ENCODE measurements at places on chromosomes 1 and 21. TPM values are rescaled to one million over a fixed set of nuclear protein-coding genes. Genes with fewer than 3 reads are reported as not detected.
A peak's percentile ranks its signal among the peaks of the same experiment; 100 is the strongest.

CFHR5 gene
- not detected for polyA plus RNA-seq

DNA sequence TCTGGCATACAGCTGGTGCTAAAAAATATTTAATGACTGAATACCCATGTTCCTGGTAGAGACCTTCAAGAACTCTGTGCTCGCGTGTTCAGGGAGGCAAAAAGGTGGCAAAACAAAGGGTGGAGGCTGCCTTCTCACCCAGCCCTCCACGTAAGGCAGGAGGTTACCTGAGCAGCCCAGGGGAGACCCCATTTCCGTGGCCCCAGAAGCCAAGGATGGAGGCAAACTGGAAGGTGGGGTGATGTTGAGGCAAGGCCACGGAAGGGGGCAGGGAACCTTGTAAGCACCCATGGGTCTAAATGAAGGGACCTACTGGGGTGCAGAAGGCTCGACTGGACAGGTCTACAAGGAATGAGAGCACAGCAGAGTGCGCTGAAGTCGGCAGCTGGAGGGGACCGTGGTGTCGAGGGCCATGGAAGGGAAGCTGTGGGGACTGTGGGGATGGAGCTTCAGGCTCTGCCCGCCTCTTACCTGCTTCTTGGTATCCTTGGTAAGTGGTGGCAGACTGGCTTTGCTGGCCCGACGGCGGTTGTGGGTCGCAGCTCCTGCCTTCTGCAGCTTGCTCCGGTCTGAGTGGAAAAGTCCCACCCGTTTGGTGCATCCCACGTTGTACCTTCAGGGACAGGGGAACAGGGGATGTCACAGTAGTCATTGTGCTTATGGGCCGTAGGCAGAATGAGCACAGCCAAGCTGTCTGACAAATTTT, 8.9 kb upstream of the A3GALT2 start:
- H3K27ac ChIP-seq, result no peak overlapping the region
- no peaks in the 10 kb centered on the region for H3K4me1 ChIP-seq
- no peaks in the 10 kb centered on the region for H3K27me3 ChIP-seq
- H3K36me3 ChIP-seq, result peaks cover 70% of the 10 kb centered on the region

DNA sequence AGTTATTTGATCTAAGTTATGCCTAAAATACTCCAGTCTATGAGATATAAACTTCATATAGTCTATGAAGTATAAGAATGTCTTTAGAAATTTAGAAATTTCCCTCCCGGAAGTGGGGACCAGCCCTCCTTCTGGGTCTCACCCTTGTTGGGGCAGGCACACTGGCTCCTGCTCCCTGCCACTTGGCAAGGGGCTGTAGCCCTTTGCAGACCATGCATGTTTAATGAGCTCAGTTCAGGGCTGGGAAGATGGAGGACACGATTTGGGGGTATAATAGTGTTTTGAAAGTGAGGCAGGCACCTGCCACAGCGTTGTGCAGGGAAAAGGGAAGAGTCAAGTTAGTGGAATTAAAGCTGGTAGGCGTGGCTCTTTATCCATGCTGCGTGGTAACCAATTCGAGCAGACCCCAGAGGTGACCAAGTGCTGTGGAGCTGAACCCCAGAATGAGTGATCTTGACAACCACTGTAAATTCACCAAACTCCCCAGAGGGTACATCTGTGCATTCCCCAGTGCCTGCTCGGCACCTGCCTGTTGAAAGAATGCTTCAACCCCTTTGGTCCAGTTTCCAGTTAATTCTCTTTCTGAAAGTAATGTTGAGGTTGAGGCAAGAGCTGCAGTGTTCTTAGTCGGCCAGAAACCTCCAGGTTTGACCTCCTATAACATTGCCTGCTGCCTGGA, 79.6 kb downstream of the DOP1B start:
- peaks cover 19% of the 10 kb centered on the region for H3K4me1 ChIP-seq
- peak overlapping the region; percentile 92 for H3K27ac ChIP-seq
- no peaks in the 10 kb centered on the region for H3K36me3 ChIP-seq
- H3K4me3 ChIP-seq, result no peak overlapping the region

DNA sequence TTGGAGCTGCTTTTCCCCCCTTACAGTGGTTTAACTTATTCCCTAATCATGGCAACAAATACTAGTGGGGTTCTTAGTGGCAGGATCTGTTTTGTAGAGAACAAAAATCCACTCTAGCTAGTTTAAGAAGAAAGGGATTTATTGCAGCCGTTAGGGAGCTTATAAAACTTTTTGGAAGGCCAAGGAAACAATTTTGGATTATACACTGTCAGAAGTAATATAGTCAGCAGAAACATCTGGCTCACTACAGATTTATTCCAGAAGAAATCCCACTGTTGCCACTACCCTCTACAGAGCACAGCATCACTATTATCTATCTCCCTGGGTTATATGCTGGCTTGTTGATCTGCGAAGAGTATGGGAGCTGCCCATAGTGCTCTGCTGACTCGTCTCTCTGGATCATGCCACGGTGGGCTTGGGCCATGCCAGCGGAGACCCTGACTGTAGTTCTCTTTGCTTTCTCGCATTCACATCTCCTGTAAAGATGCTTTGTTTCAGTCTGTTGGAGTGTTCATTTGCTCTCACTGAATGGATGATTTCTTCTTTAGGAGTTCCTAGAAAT, 107.5 kb downstream of the ODF2L start:
- H3K27ac ChIP-seq, result no peak overlapping the region
- no peaks in the 10 kb centered on the region for H3K36me3 ChIP-seq
- DNase-seq, result no peak
- H3K4me3 ChIP-seq, result no peak overlapping the region
- H3K4me1 ChIP-seq, result no peaks in the 10 kb centered on the region

DNA sequence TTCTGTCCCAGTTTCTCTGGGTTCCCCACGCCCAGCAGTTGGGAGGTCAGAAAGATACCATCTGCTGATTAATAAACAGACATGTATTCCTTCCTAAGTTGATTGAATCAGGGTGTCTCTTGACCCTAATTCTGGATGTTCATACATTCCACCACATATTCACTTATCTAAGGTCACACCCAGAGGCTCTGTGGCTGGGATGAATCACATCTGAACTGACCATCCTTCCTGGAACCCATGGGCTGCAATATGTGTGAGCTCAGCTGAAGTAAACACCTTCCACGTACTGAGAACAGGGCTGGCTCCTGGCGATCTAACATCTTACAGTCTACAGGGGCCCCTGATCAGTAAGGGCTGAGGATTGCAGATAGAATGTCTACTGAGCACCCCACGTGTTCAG, 20.5 kb upstream of the TRABD2B start:
- peak; percentile 60 for DNase-seq
- no peaks in the 10 kb centered on the region for H3K36me3 ChIP-seq
- H3K27me3 ChIP-seq, result no peaks in the 10 kb centered on the region
- H3K4me3 ChIP-seq, result no peak overlapping the region
- H3K27ac ChIP-seq, result no peak overlapping the region

GRCh38 chr1:110336300-110337039, 2.7 kb upstream of the RBM15 start:
- H3K36me3 ChIP-seq, result peaks cover 1% of the 10 kb centered on the region
- no peaks in the 10 kb centered on the region for H3K27me3 ChIP-seq
- peak overlapping the region; percentile 99 for H3K27ac ChIP-seq
- peak; percentile 32 for DNase-seq
- no peak overlapping the region for H3K4me3 ChIP-seq

- DNase-seq, result peak; percentile 62
- H3K36me3 ChIP-seq, result no peaks in the 10 kb centered on the region
- peaks cover 16% of the 10 kb centered on the region for H3K4me1 ChIP-seq
- H3K27me3 ChIP-seq, result no peaks in the 10 kb centered on the region
- H3K27ac ChIP-seq, result peak overlapping the region; percentile 30
These were observed 12.5 kb downstream of the ITGB2 start for GRCh38 chr21:44907966-44908895.

DNA sequence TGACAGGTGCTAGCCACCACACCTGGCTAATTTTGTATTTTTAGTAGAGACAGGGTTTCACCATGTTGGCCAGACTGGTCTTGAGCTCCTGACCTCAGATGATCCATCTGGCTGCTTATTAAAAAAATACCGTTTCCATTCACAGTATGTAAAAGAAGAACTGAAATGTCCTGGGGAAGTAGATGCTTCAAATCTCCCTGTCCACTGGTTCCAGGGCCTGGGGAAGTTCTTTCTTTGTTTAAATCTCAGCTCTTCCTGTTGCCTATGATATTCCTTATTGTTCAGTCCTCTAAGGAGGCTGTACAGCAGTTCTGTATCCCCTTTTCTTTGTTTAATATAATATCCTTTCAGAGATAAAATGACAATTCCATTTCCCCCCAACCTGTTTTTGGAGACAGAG, 47.4 kb downstream of the ZMYM1 start:
- H3K4me1 ChIP-seq, result no peaks in the 10 kb centered on the region
- no peaks in the 10 kb centered on the region for H3K27me3 ChIP-seq
- no peak for DNase-seq
- no peaks in the 10 kb centered on the region for H3K36me3 ChIP-seq

DNA sequence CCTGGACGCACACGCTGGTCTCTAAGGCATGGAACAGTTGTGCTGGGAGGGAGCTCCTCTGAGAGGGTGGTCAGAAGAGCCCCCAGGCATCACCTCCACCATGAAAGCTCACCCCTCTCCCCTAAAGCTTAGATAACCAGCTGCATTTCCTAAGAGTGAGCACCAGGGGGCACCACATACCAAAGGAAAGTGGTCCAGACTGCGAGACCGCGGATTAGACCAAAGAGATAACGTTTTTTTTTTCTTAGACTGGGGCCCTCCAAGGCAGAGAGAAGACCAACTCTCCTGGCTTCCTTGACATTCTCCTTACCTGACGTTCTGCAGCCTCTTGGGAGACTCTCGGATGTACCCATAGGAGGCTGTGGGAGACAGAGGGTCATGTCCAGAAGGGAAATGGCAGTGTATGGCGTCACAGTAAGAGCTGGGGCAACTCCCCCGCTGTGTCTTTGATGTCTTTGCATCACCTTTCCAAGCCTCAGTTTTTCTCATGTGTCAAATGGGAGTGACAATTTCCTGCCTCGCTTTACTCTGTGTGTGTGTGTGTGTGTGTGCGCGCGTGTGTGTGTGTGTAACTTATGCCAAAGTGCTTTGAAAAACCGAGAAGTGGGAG, 12.3 kb upstream of the IFNLR1 start:
- no peak overlapping the region for H3K4me3 ChIP-seq
- peak; percentile 72 for DNase-seq
- H3K36me3 ChIP-seq, result no peaks in the 10 kb centered on the region
- no peaks in the 10 kb centered on the region for H3K27me3 ChIP-seq

GRCh38 chr1:44812822-44813543, 4.7 kb downstream of the BTBD19 start:
- no peak overlapping the region for H3K27ac ChIP-seq
- H3K4me1 ChIP-seq, result peaks cover 22% of the 10 kb centered on the region
- H3K36me3 ChIP-seq, result no peaks in the 10 kb centered on the region
- peak overlapping the region; percentile 16 for H3K4me3 ChIP-seq
- no peaks in the 10 kb centered on the region for H3K27me3 ChIP-seq

- H3K27me3 ChIP-seq, result no peaks in the 10 kb centered on the region
- peak; percentile 8 for DNase-seq
- H3K36me3 ChIP-seq, result no peaks in the 10 kb centered on the region
- no peaks in the 10 kb centered on the region for H3K4me1 ChIP-seq
- H3K27ac ChIP-seq, result no peak within 1 kb of the TSS
- H3K4me3 ChIP-seq, result no peak within 1 kb of the TSS
These were observed at the start of gene FAM151A for GRCh38 chr1:54623216-54624007. FAM151A (minus strand) TSS chr1:54623525; CDS start chr1:54623395, 130 bp downstream.

GRIK1 gene
- 0.20 TPM for polyA plus RNA-seq

GRCh38 chr1:39346872-39347271, 142.4 kb downstream of the MACF1 start:
- no peak for DNase-seq
- H3K27ac ChIP-seq, result no peak overlapping the region
- no peaks in the 10 kb centered on the region for H3K4me1 ChIP-seq
- no peaks in the 10 kb centered on the region for H3K27me3 ChIP-seq
- no peak overlapping the region for H3K4me3 ChIP-seq
- peaks cover 79% of the 10 kb centered on the region for H3K36me3 ChIP-seq

- peak; percentile 3 for DNase-seq
- H3K36me3 ChIP-seq, result peaks cover 4% of the 10 kb centered on the region
- no peaks in the 10 kb centered on the region for H3K4me1 ChIP-seq
- H3K27me3 ChIP-seq, result no peaks in the 10 kb centered on the region
- no peak overlapping the region for H3K4me3 ChIP-seq
- no peak overlapping the region for H3K27ac ChIP-seq
These were observed 275.0 kb downstream of the AKT3 start for GRCh38 chr1:243575070-243575469.

LEFTY2 gene
- 9.0 TPM for polyA plus RNA-seq

DNA sequence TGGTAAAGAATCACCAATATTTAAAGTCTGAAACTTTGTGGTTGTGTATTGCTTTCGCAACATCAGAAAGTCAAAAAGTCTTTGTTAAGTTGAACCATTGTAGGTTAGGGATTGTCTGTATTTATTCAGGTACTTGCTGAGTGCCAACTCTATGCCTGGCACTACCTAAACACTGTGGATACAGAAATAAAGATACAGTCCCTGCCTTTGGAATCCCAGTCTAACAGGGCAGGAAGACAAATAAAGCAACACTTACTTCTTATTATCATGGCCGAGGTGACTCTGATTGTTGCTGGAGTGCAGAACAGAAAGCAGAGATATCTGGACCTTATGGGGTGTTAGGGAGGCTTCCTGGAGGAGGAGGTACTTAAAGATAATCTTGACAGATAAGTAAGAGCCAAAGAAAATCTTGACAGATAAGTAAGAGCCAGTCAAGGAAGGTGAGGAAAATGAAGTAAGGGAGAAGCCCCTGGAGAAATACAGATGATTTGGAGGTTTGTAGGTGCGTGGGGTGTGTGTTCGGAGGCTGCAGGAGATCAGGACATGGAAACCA, 11.8 kb upstream of the S100A10 start:
- H3K36me3 ChIP-seq, result no peaks in the 10 kb centered on the region
- no peak overlapping the region for H3K27ac ChIP-seq
- DNase-seq, result no peak

- peak overlapping the region; percentile 44 for H3K4me3 ChIP-seq
- no peaks in the 10 kb centered on the region for H3K27me3 ChIP-seq
- H3K36me3 ChIP-seq, result peaks cover 7% of the 10 kb centered on the region
- H3K4me1 ChIP-seq, result peaks cover 4% of the 10 kb centered on the region
- H3K27ac ChIP-seq, result peak overlapping the region; percentile 96
These were observed 595 bp upstream of the ZNHIT6 start for GRCh38 chr1:85708829-85709227.

FAM110D gene
- polyA plus RNA-seq, result 8.1 TPM

DNA sequence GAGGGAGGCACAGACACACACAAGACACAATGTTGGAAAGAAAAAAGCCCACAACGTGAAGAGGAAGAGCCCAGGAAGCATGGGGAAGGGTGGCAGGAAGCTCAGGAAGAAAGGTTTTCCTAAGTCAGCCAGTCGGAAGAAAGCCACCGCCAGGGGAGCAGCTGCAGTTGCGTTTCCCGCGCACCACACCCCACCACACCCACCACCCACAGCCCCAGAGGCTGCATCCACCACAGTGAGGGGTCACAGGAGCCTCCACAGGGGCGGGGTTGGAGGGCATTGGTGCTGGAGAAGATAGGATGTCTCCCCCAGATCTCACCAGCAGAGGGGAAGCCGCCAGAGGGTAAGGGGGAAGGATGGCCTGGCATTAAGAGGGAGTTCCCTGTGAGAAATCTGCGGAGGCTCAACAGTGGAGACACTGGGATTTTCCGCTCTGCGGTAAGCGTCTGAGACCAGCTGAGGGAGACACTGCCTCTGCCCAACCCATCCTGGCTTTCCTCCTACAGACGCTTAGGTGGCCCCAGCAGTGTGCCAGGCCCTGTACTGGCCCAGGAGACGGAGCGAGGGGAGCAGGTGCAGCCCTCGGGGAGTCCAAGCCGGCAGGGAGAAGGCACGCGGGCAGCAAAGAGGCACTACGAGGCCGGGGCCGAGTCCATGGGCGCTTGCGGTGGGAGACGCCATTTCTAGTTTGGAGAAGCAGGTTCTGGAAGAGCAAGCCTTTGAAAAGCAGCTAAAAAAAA, 19.8 kb downstream of the PGLYRP3 start:
- H3K4me1 ChIP-seq, result peaks cover 9% of the 10 kb centered on the region
- H3K4me3 ChIP-seq, result no peak overlapping the region
- no peaks in the 10 kb centered on the region for H3K27me3 ChIP-seq
- H3K36me3 ChIP-seq, result no peaks in the 10 kb centered on the region
- no peak overlapping the region for H3K27ac ChIP-seq
- no peak for DNase-seq

Measured in cardiac muscle cell (in vitro differentiated cells and primary cell).